ENCODE measurements at places on chromosomes 7 and 10.

- DNase-seq, result no peak
Measured at GRCh38 chr10:80260295-80261243, 28.9 kb downstream of the MAT1A start.

GRCh38 chr10:1426786-1427185 is 310.5 kb downstream of the ADARB2 start:
- no peak for DNase-seq

- no peak for DNase-seq
Measured at GRCh38 chr10:85225311-85225710, 896.9 kb downstream of the CCSER2 start.

GRCh38 chr10:34768972-34769330 is 46.1 kb downstream of the PARD3 start:
- no peak for DNase-seq

- DNase-seq, result no peak
Measured at GRCh38 chr10:508726-509125, 180.7 kb downstream of the DIP2C start.

DNA sequence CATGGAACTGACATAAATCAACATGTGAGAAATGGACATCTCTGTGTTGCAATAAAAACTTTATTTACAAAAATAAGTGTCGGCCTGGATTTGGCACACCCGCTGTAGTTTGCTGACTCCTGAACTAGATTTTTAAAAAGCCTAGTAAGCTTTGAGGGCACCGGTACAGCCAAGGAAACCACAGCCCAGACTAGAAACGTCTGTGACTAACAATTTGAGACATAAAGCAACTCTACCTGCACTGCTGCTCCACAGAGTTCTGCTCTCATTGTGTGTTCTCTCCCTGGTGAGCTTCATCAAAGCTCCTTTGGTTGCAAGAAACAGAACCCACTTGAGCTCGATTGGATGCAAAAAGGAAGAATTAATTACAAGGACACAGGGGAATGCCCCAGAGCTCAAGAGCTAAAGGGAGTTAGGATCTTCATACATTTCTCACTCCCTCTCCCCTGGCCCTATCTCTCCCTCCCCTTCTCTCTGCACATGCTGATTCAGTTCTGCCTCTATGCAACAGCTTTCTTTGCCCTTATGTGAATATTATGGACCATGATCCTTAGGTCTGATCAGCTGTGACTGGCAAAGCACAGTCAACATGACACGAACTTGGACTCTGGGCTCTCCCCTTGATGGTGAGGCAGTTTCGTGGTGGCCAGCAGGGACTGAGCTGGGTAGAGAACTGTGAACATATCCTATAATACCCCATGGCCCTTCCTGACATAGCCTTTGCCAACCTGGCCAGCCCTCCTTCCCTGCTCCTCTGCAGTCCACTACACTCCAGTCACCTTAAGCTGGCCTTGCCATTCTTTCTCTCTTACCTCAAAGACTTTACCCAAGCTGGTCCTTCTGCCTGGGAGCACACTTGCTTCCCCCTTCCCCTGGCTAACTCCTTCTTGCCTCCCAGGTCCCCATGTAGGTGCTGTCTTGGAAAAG is 77.5 kb upstream of the YAE1 start:
- no peak for DNase-seq

- no peak for DNase-seq
Measured at GRCh38 chr7:10940704-10941355, 32.8 kb upstream of the PHF14 start.

GRCh38 chr7:106178593-106179134 is 66.6 kb upstream of the SYPL1 start:
- DNase-seq, result no peak

DNA sequence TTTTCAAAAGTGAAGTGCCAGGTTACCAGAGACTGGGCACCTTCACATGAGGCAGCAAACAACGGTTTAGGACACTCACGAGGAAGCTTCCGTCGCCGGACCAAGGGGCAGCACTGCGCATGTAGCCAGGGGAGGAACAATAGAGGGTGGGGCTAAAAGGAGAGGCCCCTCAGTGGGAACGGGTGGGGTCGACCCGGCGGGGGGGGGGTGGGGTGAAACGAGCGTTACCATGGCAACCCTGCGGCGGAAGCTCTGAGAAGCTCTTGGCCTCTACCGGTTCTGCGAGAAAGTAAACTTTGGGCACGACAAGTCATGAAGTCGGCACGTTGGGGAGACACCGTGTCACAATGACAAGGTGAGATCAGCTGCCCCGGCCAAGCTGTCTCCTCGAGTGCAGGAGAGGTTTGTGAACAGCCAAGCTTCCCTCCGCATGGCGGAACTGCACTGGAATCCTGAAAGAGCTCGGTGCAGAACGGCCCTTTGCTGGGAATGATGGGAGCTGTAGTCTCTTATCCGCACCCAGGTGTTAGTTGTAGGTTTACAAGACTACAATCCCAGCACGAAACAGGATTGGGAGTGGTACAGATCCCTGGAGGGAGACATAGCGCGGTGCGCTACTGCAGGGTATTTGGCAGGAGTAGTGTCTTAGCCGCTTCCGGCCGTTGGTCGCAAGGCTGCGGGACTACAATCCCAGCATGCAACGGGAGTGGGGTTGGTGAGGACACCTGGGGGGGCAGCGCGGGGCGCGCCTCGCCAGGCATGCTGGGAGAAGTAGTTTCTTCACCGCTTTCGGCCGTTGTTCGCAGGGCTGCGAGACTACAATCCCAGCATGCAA is 72.8 kb upstream of the ZNF722 start:
- peak; percentile 66 for DNase-seq

- DNase-seq, result no peak
Measured at GRCh38 chr7:129605960-129606614, 5.4 kb upstream of the NRF1 start.

- no peak for DNase-seq
Measured at GRCh38 chr10:45466784-45467183, 92.8 kb downstream of the ALOX5 start.

DNA sequence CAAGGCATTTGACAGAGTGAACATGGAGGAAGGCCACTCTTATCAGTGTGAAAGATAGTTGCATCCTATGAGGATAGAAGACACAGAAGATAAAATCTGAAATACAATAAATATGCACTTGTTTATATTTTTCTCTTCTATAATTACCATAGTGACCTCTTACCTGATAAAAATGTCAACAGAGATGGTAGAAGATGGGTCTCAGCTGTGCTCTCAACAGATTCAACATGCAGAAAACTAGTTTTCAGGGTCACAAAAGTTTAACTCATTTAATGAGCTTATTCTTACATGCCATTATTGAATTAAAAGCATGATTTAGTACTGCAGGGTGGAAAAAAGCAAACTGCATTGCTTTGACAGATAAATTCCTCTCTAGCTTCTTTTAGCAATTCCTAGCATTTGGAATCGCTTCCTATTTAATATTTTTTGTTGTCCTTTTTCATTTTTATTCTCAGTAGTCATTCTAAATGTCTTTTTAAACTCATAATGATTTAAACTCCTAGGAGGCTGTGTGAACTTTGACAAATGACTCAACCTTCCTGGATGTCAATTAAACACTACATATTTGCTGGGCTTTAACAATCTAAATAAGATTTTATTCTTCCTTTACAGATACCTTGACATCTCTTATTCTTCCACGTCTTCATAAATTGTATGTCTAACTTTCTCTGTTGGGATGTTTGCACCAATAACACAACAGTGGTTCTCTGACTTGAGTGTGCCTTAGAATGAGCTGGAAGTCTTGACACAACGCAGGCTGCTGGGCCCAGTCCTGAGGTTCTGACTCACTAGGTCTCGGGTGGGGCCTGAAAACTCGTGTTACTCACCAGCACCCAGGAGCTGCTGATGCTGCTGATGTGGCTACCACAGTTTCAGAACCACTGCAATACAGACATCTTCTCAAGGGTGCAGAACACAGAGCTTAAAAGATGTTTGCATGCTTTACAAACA is 565.5 kb upstream of the IGFBP3 start:
- no peak for DNase-seq

DNA sequence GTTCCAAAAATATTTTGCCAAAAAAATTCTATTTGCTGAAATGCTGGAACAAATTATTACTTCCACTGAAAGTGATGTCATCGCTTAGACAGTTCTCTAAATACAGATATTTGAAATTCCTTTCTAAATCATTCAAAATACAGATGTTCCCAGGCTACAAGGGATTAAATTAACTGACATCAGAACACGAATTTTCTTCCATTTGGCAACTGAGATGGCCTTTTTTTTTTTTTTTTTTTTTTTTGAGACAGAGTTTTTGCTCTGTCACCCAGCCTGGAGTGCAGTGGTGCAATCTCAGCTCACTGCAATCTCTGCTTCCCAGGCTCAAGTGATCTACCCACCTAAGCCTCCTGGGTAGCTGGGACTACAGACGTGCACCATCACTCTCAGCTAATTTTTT is 57.0 kb downstream of the P4HA1 start:
- no peak for DNase-seq

GRCh38 chr7:101893341-101894082 is 76.1 kb downstream of the CUX1 start:
- no peak for DNase-seq

DNA sequence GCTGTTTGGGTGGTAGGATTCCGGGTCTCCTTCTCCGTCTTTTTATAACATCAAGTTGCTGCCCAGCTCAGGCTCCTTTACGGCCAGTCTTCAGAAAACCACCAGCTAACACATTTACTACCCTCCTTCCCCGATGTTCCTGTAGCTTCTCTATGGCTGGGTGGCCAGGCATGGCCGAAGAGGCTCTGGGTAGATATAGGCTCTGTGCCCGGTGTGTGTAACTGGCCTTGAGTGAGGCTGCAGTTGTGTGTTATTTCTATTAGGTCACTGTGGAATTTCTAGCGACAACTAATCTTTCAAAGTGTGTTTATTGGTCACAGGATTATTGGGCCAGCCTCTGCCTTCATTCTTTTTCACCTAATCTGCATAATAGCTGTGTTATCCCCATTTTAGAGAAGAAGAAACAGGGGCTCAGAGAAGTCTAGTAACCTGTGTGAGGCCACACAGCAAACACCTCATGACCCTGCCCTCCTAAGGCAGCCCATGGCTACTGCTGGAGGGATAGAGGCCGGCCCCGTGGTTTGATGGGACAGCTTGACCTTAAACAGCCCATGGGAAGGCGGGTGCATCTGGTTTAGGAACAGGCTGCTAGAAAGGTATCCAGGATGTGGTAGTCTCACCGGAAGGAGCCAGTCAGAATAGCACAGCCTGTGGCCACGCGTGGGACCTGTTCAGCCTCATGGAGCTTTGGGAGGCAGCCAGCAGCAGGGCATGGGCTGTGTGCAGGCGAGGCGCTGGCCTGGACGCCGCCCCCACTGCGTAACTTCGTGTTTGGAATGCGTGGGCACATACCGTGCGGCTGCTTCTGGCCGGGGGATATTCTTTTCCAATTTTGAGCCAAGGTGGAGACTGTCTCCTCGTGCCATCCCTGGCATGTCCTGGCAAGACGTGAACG is 29.7 kb downstream of the HTRA1 start:
- DNase-seq, result no peak

DNA sequence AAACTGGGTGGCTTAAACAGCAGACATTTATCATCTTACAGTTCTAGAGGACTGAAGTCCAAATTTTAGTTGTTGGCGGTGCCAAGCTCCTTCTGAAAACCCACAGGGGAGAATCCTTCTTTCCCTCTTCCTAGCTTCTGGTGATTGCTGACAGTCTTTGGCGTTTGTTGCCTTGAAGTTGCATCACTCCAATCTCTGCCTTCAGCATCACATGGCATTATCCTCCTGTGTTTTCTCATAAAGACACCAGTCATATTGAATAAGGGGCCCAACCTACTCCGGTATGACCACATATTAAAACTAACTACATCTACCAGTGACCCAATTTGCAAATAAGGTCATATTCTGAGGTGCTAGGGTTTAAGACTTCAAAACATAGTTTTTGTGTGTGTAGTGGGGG is 472.1 kb upstream of the IGFBP3 start:
- no peak for DNase-seq

DNA sequence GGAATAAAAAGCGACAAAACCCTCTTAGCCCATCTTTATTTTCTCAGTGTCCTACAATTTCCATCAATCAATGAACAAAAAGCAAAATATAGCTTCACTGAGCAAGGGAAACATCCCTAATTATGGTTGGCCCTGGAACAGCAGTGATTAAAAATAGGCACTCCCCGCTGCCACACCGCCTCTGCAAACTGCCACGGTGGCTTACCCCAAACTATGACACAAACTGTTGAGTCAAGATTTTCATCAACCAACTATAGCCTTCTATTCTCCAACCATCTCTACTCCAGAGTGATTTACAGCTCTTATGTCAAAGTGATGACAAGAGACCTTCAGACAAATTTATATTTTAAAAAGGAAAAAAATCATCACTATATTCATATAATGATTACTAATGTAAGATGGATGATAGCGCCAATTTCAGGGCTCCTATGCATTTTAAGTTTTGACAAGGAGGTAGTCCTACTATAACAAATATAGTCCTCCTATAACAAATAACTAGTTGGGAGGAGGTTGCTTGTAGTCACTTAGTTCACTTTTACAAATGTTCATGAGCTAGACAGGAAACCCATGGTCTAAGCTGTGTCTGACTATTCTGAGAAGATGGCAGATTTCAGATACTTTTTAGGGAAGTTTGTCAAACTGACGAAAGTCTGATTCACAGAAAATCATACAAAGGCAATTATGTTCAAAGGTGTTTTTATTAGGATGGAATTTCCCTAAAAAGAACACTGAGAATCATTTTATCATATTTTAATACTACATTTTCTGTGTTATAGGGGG is 26.3 kb downstream of the DENND11 start:
- DNase-seq, result no peak

- no peak for DNase-seq
Measured at GRCh38 chr10:131006458-131007256, 304.9 kb downstream of the TCERG1L start.

DNA sequence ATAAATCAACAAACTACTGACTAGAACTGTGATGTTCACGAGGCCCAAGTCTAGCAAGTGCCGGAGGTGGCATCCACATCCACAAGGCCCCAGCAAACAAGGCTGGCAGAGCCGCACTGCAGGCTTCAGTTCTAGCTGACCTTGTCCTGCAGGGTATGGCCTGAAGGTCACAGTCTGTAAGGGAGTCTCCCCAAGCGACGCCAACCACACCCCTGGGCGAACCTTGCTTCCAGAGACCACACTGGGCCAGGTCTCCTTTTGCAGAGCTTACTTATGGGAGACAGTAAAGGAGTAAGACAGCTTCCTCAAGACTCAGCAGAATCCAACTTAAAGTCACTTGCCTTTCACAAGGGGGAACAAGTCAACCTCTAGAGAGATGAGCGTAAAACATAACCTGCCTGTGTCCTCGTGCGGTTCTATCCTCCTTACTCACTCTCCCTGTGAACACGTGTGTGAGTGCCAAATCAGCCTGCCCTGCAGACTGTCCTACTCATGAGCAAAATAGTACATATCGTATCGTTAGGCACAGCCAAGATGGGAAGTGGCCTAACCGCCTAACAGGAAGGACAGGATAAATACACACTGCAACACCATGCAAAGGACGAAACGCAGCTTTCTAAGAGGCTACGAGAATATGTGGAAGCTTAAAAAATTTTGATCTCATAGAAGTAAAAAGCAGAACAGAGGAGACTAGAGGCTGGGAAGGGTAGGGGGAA is 22.7 kb downstream of the FAM53B start:
- no peak for DNase-seq

- DNase-seq, result no peak
Measured at GRCh38 chr7:7771452-7771851, 53.0 kb upstream of the RPA3 start.
